A549 (cell line): ENCODE measurements at places on chromosomes 16 and 17. TPM values are rescaled to one million over a fixed set of nuclear protein-coding genes. Genes with fewer than 3 reads are reported as not detected.

SCN4A gene
- polyA plus RNA-seq = 0.03 to 0.08 TPM (median 0.03 TPM) in 3 replicates

FBXW10B gene
- polyA plus RNA-seq = 14.3 to 19.5 TPM (median 15.3 TPM) in 3 replicates

SEPTIN12 gene
- polyA plus RNA-seq = 0.14 TPM in 1 of 3 replicates, not detected in the others

PRSS21 gene
- 0.08 to 0.12 TPM in 2 of 3 replicates, not detected in the other for polyA plus RNA-seq

GPR179 gene
- 0.04 to 0.08 TPM (median 0.05 TPM) in 3 replicates for polyA plus RNA-seq

SUPT4H1 gene
- 117 to 124 TPM (median 123 TPM) in 3 replicates for polyA plus RNA-seq

SLC38A8 gene
- polyA plus RNA-seq = not detected in 3 replicates
